ENCODE measurements at places on chromosomes 2 and 18.

DNA sequence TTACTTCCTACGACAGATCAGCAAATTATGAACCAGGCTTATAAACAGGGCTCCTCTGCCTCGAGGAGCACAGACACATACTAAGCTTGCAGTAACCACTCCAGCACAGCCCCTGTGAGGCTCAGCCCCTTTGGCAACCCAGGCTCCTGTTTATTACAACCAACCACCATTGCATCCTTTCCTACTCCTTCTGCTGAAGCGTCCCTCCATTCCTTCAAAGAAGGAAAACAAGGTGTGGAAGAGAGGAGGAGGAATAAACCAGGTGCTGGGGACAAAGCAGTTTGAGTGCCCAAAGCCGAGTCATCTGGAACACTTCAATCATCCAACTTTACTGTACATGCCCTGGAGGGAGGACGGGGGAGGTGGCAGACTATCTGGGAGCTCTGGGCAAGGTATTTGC, 87.2 kb upstream of the MGAT4A start:
- no peak for DNase-seq

DNA sequence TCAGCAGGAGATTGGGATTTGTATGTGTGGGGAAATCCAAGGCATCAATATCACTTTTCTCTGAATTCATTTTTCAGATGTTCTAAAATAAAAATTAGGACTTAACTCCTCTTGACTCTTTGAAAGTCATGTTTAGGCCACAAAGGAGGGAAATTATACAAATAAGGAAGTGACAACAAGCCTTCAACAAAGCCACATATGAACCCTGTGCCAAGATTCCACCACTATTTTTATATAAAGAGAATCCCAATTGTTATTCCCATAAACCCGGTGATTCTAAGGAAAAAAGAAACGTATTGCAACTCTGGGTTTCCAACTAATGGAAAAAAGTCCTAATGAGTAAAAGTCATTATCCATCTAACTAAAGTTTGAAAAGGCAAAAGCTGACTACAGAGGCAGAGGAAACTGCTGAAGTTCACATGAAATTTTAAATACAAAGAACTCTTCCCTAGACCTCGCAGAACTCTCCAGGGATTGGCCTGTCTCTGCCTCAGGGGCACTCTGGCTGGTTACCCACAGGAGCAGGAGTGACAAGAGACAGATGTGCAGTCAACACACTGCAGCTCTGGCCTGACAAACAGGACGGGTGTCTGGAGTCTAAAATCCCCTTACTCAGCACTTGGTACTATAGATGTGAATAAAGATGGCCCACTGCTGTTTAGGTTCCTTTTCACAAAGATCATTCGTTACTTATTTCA, 11.5 kb downstream of the NPC1 start:
- DNase-seq, result no peak

- no peak for DNase-seq
Measured at GRCh38 chr2:68605939-68606338, 37.4 kb upstream of the PROKR1 start.

- no peak for DNase-seq
Measured at GRCh38 chr2:147091448-147091847, 753.4 kb upstream of the ACVR2A start.

- DNase-seq, result no peak
Measured at GRCh38 chr2:220162320-220162719, 534.9 kb downstream of the SLC4A3 start.

- no peak for DNase-seq
Measured at GRCh38 chr18:39749154-39749553, 2183.6 kb upstream of the CELF4 start.

DNA sequence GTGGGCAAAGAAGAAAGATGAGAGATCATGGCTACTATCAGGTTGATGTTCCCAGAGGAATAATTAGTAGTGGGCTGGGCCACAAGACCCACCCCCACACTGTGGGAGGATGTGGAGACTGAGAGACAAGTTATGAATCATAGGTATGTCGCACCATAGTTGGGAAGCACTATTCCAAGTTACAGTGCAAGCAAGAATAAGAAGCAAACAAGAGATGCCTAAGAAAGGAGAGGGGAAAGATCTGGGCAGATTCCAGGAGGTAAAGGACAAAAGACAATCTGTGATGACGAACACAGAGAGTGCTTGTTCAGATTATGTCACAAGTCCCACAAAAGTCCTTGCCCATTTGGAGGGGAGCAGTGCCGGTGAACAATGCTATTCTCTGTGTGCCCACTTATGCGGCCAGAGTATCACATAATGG, 56.6 kb downstream of the FAM228A start:
- no peak for DNase-seq

DNA sequence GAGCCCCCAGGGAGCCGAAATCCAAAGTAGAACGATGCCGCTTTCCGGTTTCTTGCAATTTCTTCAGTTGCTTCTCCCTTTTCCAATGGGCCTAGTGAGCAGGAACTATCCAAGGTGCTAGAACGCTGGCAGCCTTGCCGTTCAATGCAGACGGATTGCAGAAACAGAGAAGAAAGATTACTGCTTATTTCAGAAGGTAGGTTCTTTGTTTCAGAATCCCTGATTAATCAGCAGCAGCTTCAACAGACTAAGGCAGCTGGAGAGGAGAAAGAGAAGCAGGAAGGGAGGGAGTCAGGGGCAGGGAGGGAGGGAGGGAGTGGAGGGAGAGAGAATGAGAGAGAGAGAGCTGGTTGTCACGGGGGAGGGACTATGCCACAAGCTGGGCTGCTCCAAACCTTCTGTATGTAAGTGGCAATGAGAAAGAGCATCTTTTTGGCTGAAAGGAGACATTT, 576 bp downstream of the NYAP2 start:
- peak; percentile 17 for DNase-seq

DNA sequence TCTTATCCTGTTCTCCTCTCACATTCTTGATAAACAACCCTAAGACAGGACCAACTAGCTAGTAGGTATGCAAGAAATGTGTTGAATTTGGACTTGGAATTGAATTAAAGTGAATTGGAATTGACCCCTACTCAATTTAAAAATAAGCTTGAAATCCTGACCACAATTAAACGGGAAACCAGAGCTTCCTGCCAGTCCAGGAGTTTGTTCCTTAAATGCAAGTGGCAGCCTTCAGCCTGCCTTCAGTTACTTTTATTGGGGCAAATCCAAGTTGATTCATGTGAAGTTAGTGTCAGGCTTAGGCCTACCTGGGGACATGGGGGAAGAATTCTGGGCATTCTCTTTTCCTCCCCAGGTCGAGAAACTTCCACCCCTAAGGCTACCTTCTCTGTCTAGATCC, 457.6 kb downstream of the BCL11A start:
- no peak for DNase-seq

- DNase-seq, result no peak
Measured at GRCh38 chr2:148867079-148867769, 7.8 kb upstream of the KIF5C start.

GRCh38 chr18:80157708-80158343, 48.8 kb downstream of the ADNP2 start:
- DNase-seq, result peak; percentile 85

Data from activated CD4-positive, alpha-beta memory T cell treated with anti-CD3 and anti-CD28 coated beads for 36 hours (primary cell).